GM12892 (cell line): ENCODE measurements at places on chromosomes 7 and 10.

DNA sequence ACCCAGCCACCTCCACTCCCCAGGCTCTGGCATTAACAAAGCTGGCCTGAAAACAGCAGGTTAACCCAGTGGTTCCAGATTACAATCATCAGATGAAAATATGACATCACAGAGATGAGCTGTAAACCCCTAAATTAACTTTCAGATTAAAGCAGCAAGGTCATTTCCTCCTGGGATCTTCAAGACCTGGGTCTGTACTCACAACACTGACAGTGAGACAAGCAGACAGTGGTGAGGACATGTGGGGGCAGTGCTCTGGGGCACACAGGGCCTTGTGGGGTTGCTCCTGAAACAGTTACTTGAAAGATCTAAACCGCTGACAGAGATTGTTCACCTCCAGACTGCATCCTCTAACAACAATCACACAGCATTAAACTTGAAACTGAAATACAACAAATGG lies 134.1 kb downstream of the ZNF438 start:
- DNase-seq, result no peak

DNA sequence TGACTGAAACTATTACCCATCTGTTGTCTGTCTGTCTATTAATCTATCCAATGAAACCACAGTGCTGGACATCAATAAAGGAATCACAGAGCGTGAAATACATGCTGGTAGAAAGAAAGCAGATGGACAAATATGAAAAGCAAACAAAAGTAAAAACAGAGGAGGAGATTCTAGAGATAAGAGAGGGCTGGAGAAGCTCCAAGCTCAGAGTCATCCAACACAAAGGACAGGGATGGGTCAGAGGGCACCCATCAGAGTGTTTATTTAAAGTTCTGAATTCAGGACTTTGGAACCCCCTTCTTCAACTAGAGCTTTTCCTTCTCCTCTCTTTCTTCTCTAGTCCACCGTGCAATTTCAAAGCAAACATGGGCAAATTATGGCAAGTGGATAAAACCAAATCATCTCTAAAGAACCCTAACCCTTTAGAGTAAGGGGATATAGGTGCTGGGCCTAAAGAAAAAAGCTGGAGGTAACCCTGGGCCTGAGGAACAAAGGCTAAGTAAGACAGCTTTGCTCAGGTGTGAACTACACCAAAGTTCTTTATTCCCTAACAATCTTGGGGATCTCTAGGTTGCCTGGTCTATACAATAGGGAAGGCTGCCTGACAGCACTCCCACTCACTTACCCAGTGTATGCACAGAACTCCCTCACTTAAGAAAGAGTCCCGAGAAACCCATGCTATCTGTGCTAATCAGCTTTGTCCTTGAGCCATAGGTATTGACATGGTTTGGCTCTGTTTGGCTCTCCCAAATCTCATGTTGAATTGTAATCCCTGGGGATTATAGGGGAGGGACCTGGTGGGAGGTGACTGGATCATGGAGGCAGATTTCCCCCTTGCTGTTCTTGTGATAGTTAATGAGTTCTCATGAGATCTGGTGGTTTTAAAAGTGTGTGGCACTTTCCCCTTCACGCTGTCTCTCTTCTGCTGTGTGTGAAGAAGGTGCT lies 97.0 kb downstream of the BAMBI start:
- DNase-seq, result no peak

DNA sequence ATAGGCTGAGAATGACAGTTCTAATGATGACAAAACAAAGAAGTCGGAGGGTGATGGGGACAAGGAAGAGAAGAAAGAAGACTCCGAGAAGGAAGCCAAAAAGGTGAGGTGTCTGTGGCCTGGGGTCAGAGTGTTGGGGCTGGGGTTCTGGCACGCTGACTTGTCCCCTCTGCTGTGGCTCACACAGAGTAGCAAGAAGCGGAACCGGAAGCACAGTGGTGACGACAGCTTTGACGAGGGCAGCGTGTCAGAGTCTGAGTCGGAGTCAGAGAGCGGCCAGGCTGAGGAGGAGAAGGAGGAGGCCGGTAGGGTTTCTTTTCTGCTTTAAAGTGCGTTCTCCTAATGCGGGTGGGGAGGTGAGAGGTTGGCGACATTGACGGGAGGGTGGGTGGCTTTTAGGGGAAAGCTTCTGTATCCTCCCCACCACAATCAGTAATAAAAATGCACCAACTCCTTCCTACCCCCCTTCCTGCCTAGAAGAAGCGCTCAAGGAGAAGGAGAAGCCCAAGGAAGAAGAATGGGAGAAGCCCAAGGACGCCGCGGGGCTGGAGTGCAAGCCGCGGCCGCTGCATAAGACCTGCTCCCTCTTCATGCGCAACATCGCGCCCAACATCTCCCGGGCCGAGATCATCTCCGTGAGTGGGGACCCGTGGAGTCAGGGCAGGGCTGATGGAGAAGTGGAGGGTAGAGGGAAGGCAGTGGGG lies 4.6 kb downstream of the UFSP1 start:
- no peak for DNase-seq

- no peak for DNase-seq
Measured at GRCh38 chr7:33893377-33893776, 12.0 kb upstream of the BMPER start.

- DNase-seq, result no peak
Measured at GRCh38 chr10:48937796-48938195, 1.8 kb downstream of the LRRC18 start.

- no peak for DNase-seq
Measured at GRCh38 chr10:132022241-132022640, 40.5 kb upstream of the BNIP3 start.

- no peak for DNase-seq
Measured at GRCh38 chr10:66148312-66148711, 777.5 kb upstream of the LRRTM3 start.

DNA sequence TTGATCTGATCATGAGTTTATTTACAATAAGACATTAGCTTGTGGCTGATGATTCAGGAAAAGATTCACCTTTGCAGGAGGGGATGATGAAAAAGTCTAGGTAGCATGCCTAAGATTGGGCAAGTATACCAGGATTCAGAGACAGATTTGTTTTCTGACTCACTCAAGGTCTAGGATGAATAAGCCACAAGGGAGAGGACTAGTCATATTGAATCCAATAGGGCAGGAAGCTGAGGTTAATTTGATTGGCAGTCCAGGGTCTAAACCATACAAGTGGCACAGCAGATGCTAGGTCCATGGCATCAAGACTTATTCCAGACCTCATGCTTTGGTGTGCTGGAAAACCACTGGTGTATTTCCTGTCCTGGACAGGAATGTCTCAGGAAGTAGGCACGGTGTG lies 1133.4 kb downstream of the XPNPEP1 start:
- DNase-seq, result no peak

DNA sequence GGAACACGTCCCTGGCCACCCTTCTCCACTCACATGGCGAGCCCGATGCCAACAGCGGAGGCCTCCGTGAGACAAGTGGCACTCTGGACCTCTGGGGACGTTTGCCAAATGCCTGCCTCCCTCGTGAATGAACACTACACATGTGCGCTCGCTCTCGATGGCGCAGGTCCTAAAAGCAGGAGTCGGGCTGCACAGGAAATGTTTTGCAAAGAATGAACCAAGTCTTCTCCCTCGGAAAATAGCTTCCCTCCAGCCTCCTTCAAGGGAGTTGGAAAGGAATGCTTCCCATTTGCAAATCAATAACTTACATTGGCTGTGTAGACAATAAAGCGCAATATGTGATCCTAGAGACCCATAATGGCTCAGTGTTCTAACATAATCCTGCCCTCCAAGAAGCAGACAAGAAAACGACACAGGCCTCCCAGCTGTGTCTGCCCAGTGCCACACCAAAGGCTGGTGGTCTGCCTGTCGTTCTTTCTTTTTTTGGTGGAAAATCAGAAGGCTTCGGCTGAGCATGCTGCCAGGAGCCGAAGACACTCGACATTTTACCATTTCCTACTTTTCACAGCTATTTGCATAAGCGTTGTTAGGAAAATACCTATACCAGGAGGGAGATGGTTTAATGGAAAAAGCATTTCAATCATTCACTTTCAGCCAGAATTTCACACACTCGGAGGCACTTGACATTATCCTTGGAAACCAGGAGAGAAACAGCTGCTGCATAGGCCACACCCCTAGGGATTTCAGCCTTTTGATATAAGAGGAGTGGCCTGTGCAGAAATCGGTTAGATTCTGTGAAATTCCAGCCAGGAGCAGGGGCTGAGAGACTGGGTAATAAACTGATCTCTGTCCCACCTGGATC lies 38.4 kb downstream of the ATXN7L1 start:
- DNase-seq, result no peak
